ENCODE measurements at places on chromosomes 1 and 21.

GRCh38 chr1:154773551-154773950 lies 96.5 kb downstream of the KCNN3 start:
- H3K4me1 ChIP-seq = no peaks in the 10 kb centered on the region
- no peak overlapping the region for H3K4me3 ChIP-seq
- no peak overlapping the region for H3K27ac ChIP-seq

GRCh38 chr1:11391327-11391726 lies 87.6 kb upstream of the DISP3 start:
- no peak for DNase-seq
- H3K27ac ChIP-seq = no peak overlapping the region
- no peaks in the 10 kb centered on the region for H3K4me1 ChIP-seq
- H3K36me3 ChIP-seq = no peaks in the 10 kb centered on the region

- H3K4me3 ChIP-seq = no peak overlapping the region
- DNase-seq = no peak
Observed at GRCh38 chr1:1046767-1047166, 26.8 kb downstream of the AGRN start.

DNA sequence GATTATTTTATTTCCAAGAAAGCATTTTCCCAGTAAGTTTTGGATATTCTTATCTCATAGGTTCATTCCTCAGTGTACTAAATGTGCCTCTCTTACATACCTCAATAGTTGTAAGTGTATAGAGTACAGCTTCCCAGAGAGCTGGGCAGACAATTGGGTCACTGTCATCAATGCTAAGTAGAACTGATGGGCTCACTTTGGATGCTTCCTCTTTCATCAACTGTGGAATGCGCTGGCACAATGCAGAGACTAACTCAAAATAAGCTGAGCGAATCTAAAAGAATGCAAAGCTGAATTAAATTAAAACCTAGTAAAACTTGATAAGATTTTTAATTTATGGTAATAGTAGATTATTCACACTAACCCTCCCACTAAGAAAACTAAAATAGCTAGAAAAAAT lies 21.5 kb downstream of the LTN1 start:
- no peaks in the 10 kb centered on the region for H3K27me3 ChIP-seq
- DNase-seq = no peak
- no peaks in the 10 kb centered on the region for H3K36me3 ChIP-seq
- no peak overlapping the region for H3K27ac ChIP-seq
- no peak overlapping the region for H3K4me3 ChIP-seq

GRCh38 chr1:229896306-229896705 lies 170.7 kb upstream of the GALNT2 start:
- no peaks in the 10 kb centered on the region for H3K27me3 ChIP-seq
- H3K27ac ChIP-seq = no peak overlapping the region
- DNase-seq = no peak
- no peaks in the 10 kb centered on the region for H3K36me3 ChIP-seq

- no peak overlapping the region for H3K4me3 ChIP-seq
- H3K36me3 ChIP-seq = peaks cover 40% of the 10 kb centered on the region
- H3K27ac ChIP-seq = no peak overlapping the region
- H3K27me3 ChIP-seq = no peaks in the 10 kb centered on the region
- DNase-seq = no peak
- H3K4me1 ChIP-seq = no peaks in the 10 kb centered on the region
Observed at GRCh38 chr1:153639280-153639679, 5.4 kb downstream of the CHTOP start.

- H3K4me1 ChIP-seq = no peaks in the 10 kb centered on the region
- DNase-seq = no peak
- H3K36me3 ChIP-seq = no peaks in the 10 kb centered on the region
- no peaks in the 10 kb centered on the region for H3K27me3 ChIP-seq
Observed at GRCh38 chr1:235199441-235199840, 38.4 kb upstream of the RBM34 start.

DNA sequence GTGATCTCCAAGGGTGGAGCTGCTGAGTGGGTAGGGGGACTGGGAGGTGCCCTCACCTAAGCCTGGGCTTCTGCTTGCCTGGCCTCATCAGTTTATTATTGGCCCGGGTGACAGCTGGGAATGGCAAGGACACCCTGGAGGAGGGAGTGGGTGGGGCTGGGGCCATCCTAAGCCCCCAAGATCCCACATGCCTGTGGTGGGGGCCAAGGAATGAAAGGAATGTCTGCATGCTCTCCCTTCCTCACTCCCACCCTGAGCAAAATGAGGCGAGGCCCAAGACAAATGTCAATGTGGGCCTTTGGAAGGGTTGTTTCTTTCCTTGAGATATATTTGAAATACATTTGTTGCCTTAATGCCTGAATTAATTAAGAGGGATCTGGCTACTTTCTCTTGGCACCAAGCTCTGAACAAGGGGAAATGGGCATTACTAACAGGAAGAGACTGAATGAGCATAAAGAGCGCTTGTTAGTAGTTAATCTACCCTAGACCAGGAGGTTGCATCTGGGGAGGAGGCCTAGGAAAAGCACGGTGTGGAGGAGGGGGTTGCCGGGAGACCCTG lies 19.7 kb upstream of the CHI3L1 start:
- no peaks in the 10 kb centered on the region for H3K36me3 ChIP-seq
- no peak for DNase-seq
- H3K27me3 ChIP-seq = no peaks in the 10 kb centered on the region
- peaks cover under 1% of the 10 kb centered on the region for H3K4me1 ChIP-seq
- no peak overlapping the region for H3K27ac ChIP-seq

- H3K27ac ChIP-seq = no peak overlapping the region
- no peak for DNase-seq
- H3K36me3 ChIP-seq = no peaks in the 10 kb centered on the region
- no peak overlapping the region for H3K4me3 ChIP-seq
- no peaks in the 10 kb centered on the region for H3K27me3 ChIP-seq
Observed at GRCh38 chr1:55235722-55236121, 20.6 kb upstream of the USP24 start.

DNA sequence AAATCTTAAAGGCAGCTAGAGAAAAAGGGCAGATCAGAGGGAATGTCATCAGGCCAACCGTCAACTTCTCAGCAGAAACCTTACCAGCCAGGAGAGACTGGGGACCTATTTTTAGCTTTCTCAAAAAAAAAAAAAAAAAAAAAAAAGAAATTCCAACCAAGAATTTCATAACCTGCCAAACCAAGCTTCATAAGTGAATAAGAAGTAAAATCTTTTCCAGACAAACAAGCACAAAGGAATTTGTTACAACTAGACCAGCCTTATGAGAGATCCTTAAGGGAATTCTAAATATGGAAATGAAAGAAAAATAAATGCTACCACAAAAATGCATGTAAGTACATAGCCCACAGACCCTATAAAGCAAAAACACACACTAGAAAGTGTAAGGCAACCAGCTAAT lies 267.7 kb downstream of the AKT3 start:
- H3K27me3 ChIP-seq = no peaks in the 10 kb centered on the region
- no peak overlapping the region for H3K27ac ChIP-seq
- H3K36me3 ChIP-seq = no peaks in the 10 kb centered on the region
- DNase-seq = no peak
- no peaks in the 10 kb centered on the region for H3K4me1 ChIP-seq

DNA sequence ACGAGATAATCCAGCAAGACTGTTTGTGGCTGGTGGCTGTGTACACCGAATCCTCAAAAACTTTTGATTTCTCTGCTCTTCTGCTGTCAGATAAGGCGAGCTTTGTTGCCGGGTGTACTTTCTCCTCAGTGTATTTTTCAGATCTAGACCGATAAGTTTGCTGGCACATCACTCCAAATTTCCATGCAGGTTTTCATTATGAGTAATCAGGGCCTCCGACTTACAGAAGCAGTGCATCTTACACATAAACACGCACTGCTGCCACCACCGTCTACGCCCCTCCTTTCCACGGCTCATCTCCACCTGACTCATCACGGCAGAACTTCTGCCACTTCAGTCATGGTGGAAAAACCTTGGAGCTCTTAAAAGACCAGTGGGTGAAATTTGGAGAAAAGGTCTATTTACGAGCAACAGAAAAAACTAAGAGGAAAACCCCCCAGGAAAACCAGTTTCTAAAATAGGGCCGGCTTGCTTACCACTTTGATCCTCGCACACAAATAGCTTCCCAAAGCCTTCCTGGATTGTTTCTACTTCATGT lies 7.7 kb downstream of the ZBTB21 start:
- H3K27ac ChIP-seq = no peak overlapping the region
- no peaks in the 10 kb centered on the region for H3K4me1 ChIP-seq
- no peak overlapping the region for H3K4me3 ChIP-seq
- no peaks in the 10 kb centered on the region for H3K27me3 ChIP-seq

Data from right lobe of liver (tissue), 6 donors.